ENCODE measurements at places on chromosomes 1 and 21.

GRCh38 chr21:41925767-41926116 is 28.1 kb downstream of the C2CD2 start:
- no peak for DNase-seq

DNA sequence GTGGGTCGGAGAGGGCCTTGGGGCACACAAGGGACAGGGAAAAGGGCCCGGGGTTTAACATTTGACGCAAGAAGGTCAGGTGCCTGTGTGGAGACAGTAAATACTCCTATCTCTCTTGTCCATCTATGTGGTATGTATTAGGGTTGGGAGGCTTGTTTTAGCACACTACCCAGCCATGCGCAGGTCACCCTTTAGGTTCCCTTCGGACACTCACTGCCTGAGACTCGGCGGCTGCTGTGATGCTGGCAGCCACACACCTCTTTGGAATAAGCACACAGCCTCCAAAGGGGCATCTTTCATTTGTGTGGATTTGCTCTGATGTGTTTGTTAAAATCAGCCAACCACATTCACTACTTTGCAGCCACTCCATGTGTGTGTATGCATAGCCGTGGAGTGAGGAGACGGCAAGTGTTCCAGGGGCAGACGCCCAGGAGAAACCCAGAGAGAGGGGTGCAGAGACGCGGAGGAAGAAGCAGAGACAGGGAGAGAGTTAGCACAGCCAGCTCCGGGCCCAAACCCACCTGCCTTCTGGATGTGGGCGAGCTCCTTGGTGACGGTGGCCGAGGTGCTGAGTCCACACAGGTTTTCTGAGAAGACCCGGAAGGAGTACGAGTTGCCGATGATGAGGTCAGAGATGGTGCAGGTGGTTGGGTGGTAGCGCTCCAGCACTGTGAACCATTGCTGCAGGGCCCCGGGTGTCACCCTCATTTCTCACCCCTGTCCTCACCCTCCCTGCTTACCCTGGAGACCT is 5.7 kb downstream of the MYBPH start:
- no peak for DNase-seq

DNA sequence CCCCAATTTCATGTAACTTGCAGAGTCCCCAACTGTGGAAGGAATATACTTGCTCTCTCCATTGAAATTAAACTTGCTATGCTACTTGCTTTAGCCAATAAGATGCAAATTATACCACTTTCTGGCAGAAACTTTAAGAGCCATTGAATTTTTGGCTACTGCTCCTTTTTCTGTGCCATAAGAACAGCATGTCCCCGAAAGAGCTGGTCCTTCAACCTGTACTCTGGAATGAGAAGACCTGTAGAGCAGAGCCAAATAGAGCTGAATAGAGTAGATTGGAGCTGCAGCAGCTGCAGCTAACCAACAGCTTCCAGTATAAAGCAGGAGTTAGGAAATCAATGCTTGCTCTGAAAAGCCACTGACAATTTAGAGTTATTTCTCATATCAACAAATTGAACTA is 472.3 kb upstream of the B3GALT2 start:
- DNase-seq = no peak

GRCh38 chr21:38159355-38159754 is 97.4 kb upstream of the KCNJ15 start:
- DNase-seq = peak; percentile 45

DNA sequence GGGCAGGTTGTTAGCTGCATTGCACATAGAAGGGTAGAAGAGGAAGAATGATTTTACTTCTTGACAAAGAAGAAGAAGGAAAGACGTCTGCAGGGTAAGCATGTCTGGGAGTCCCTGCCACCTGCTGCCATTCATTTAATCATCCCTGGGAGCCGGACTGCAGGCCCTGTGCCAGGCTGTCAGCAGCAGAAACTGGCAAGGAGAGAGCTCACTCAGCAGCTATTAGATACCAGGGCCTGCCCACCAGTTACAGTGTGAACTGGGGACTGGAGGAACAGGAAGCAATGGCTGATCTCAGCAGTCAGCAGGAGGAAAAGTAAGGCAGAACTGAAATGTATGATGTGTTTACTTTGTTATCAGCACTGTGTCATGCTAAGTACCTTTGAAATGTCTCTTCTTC is 75.7 kb upstream of the C1orf87 start:
- DNase-seq = no peak

DNA sequence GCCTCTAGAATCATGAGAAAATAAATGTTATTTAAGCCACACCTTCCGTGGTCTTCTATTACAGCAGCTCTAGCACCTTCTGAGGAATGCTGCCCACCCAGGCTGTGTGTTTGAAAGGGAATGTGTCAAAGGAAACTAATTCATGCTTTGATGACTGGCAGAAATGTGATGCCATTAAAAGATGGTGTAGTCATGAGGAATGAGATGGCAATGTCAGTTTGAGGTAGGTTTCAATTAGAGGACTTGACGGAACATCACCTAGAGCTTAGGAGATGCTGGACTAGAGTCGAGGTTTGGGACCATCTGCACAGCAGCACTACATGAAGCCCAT is 10.6 kb downstream of the PDZK1 start:
- no peak for DNase-seq

- peak; percentile 91 for DNase-seq
Observed at GRCh38 chr1:116151739-116152576, 40.8 kb downstream of the MAB21L3 start.

- peak; percentile 96 for DNase-seq
Observed at GRCh38 chr1:205301205-205301821, 20.2 kb downstream of the NUAK2 start.

DNA sequence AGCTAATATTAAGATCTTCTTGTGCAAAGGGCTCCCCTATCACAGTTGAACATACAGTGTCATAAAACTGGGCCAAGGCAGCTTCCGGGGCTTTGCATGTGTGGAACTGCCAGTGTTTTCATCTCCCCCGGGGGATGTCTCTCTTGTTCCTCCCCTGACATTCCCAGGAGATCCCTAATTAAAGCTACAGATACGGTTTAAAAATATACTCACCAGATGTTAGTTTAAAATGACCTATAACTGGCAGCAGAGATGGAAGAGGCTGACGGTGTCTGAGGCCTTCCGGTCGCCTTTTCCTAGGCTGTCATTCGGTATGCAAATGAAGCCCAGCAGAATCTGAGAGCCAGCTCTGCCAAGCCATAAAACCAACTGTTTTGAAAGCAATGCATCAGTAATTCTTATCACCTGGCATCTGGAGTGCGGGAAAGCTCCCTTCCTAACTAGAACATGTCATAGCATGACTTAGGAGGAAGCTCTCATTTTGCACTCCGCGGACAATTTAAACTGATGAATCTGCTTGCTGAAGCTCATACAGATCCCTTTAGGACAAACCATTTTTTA is 436.5 kb upstream of the VAMP3 start:
- peak; percentile 50 for DNase-seq

DNA sequence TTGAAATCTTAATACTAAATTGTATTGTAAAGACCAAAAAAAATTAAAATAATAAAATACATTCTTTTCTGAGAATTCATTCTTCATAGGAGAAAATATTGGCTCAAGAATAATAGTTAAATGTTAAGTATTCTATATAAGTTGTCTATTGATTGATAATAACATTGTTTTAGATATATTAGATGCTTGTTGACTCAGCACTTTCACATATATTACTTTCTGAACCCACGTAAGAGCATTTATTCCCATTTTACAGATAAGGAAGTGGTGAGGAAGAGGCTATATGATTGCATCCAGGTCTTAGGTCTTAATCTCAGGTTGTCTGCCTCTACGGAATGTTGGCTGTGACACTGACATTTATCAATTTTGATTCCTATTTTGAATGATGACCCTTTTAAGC is 898.8 kb downstream of the TTLL7 start:
- no peak for DNase-seq

DNA sequence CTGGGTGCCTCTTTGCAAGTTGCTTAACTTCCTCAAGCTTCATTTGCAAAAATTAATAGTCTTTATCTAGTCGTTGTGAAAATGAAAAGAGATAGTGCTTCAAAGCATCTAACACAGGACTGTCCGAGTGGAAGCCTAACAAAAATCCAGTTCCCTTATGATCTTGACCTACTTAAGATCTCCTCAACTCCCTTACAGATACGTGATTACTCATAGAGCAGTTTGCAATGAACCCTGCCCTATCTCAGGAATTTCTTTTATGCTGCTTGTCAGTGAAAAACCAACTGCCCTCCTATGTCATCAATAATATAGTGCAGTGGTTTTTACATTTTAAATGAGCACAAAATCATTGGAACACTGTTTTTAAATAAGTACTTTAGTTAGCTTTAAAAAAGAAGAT is 314.3 kb downstream of the BACH1 start:
- no peak for DNase-seq

- no peak for DNase-seq
Observed at GRCh38 chr1:6822530-6823359, 37.5 kb downstream of the CAMTA1 start.

- peak; percentile 75 for DNase-seq
Observed at GRCh38 chr1:32892368-32893197, 6.3 kb downstream of the HPCA start.

DNA sequence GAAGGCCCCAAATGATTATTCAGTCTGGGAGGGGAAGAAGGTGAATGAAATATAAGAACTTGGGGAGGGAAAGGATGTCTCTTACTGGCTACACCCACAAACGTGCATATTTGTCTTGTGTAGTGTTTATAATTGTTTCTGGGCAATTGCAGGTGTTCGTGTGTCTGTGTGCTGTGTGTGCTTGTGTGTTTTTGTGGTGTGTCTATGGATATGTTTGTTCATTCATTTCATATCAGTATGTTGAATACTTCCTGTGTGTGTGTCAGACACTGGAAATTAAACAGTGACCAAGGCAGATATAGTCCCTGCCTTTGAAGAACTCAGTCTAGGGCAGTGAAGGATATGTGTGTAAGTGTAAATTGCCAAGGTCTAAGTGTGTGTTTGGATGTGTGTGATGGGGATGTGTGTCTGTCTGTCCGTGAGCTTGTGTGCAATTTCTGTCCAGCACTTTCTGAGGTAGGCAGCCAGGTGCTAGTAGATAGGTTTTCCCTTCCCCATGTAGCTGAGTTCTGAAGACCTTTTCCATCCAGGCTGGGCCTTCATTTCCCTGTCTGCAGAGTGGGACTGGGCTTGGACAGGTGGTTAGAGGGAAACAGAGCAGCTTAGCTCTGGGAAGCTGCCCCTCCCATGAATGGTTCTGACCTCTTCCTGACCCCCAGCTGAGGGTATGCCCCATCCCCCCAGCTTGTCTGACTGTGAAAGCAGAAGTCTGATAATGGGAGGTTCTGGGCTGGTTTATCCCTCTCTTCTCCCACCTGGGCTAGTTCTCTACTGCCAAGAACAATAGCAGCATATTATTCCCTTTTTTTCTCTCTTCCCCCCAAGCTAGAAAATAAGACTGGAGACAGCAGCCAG is 3.8 kb downstream of the AGO1 start:
- no peak for DNase-seq

- no peak for DNase-seq
Observed at GRCh38 chr1:25611843-25612242, 4.7 kb upstream of the MAN1C1 start.

DNA sequence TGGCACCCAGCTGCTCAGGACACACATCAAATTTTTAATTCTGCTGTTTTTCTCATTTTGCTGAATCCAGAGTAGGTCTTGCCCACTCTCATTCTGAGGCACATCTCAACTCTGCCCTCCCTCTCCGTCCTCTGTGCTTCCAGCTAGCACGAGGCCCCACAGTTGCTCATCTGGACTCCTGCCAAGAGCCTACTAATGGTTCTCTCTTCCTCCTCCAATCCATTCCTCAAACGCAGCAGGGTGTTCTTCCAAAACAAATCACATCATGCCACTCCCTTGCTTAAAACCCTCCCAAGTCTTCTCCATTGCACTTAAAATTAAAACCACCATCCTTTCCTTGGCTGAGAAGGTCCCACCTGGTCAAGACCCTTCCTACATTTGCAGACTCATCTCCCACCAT is 49.8 kb upstream of the SCAF4 start:
- DNase-seq = no peak

DNA sequence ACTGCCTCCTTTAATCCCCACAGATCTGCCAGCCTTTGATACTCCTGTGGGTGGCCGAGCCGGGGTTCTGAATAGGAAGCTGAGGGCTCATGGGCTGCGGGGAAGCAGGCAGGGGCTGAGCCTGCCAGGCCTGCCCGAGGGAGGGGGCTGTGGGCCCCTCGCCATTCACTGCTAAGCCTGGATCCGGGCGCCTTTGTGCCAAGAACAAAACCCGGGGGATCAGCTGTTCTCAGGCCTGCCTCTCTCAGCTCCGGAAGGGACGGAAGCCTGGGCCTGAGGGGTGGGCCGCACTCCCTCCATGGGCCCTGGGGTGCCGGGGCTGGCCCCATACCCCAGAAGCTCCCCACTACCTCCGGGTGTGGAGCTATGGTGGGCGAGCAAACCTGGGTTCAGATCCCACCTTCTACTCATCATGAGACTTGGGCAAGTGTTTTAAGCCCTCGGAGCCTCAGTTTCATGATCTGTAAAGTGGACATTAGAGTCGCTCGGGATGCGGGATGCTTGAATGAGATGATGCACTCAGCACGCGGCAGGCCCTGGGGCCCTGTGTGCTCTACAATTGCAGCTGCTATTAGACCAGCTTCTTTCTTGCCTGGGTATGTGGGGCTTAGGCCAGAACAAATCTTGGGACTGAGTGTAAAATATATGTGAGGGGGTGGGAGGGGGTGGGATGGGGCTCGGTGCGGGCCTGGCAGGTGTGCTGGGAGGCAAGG is 19.2 kb upstream of the EPHA2 start:
- no peak for DNase-seq

GRCh38 chr1:27527223-27527889 is 37.4 kb upstream of the WASF2 start:
- peak; percentile 63 for DNase-seq

DNA sequence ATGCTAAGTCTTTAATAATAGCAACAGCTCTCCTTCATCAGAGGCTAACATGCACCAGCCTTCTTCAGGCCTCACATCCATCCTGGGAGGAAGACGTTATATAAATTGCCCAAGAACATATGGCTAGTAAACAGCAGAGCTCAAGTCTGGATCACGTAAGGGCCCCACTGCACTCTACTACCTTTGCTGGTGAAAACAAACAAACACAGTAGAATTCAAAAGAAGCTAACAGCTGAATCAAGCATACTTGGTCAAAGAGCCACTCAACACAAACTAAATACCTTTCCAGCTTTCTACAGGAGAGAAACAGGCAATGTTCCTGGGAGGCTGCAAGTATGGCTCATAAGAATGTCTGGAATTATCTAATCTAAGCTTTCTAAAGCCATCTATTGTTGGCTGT is 66.0 kb downstream of the WLS start:
- no peak for DNase-seq

DNA sequence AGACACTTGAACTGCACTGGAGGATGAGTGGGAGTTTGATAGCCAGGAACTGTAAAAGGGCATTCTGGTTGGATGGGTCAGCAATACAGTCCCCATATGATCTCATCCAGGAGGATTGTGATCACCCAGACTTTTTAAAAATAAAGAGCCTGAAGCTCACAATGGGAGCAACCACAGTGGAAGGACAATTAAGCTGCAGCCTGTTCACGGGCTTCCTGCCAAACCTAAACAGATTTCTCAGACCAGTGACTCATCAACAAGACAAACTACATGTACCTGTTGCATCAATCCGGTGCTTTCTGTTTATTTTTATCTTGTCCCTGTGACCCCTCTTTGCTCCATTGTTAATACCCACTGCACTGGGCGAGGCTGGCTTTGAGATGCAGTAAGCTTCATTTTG is 52.3 kb downstream of the PAPPA2 start:
- no peak for DNase-seq

- DNase-seq = peak; percentile 67
Observed at GRCh38 chr1:46547481-46548383, 3.7 kb downstream of the KNCN start.
